ENCODE measurements at places on chromosomes 5 and 9.
A peak's percentile ranks its signal among the peaks of the same experiment; 100 is the strongest.

GRCh38 chr5:151413800-151414199 lies 33.6 kb upstream of the SLC36A1 start:
- no peak for DNase-seq

DNA sequence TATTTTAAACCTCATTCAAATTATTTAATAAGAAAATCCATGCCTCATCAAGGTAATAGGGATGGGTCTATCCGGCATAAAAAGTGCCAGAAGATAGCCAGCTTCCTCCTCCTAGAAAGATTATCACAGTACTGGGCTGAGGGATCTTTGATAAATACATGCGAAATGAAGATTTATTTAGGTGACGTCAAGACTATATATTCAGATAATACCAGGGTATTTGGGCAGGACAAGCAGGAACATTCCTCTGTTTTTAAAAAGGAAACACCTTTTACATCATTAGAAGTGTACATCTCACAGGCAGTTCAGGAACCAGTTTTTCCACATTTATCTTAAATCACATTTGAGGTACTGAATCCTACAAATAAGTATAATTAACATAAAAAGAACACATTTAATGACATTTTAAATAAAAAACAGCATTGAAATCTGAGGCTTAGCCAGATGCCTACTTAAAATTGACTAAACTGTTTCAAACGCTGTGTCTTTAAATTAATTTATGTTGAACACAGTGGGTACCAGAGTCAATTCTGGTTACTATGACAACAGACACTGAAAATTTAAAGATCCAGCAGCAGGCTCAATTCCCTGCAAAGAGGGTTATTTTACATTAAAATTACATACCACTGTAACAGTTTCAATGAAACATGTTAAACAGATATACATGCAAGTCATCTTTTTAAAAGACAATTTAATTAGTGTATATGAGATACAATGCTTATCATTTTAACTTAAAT lies 124.7 kb upstream of the SLCO6A1 start:
- DNase-seq, result no peak

DNA sequence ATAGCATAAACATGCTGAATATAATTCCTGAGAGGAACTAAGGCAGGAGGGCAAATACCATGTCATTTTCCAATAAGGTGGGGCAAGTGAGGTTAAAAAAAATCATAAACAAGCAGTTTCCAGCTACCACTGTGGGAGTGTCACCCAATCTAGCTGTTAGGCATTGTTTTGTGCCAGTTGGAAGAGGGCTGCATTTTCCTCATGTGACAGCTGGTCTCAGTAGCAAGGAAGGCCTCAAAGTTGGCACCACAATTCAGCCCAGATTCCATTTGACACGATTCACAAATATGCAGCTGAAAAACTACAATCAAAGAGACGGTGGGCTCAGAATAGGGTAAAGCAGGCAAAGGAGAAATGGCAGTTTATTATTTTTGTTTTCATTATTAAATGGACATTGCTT lies 636.1 kb downstream of the KIF4B start:
- DNase-seq, result no peak

DNA sequence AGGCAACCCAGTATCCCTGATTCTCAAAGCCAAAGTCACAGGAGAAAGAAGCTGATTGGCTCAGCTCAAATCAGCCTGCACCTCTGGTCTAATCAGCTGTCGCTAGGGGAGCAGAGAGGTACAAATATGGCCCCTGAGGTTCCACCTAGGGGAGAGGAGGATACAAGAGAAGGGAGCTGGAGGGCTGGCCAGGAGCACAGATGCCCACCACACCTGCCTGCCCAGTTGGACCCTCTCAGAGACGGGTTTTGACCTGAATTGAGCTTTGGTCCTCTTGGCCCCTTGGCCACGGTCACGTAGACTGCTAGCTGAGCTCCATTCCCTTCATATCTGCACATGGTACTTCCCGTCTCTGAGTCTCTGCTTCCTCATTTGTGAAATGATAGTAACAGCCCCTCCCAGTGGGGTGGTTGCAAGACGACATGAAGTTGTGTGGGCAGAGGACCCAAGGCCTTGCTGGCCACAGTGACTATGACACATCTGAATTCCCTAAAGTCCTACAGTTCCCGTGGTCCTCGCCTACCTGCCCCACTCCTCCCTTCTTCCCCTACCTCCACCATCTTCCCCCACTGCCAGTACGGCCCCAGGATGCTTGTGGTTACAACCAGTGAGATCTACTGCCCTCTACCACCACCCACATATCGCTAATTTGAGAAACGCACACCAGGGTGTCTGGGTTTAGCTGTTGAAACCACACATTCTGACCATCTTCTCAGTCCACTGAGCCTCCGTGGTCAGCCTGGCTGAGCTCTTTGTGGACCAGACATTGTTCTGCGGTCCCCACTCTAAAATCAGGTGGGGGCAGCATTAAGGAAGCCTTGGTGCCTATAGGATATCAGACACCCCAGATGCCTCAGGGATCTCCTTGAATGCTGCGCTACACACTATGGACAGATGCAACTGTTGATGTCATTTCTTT lies 60.3 kb upstream of the NEK6 start:
- no peak for DNase-seq

- no peak for DNase-seq
Measured at GRCh38 chr9:3177936-3178335, 334.0 kb upstream of the PUM3 start.

DNA sequence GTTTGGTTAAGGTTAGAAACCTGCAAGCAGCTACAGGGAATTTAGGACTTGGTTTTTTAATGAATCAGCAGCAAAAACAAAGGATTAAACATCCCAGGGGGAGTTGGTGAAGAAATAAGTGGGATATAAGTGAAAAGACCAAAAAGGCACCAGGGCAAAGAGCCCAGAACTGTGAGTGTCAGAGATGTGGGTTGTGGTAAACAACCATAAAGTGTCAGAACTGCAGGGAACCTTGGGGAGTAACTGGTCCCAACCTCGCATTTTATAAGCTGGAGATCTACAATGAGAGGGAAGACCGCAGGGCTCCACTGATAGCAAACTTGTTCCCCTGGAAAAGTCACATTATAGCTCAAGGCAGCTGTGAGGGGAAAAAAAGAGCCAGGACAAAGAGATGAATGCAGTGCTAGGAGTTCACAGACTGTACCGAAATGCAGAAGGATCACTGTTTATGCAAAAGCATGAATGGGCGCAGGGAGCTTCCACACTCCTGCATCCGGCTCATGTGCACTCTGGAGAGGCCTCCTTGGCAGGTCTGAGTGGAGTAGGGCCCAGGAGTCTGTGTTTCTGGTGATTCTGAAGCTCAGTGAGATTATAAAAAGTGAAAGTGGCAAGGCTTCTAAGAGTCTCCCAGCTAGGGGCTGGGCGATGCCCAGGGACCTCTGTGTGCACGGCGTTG lies 156.3 kb downstream of the GOLPH3 start:
- no peak for DNase-seq

DNA sequence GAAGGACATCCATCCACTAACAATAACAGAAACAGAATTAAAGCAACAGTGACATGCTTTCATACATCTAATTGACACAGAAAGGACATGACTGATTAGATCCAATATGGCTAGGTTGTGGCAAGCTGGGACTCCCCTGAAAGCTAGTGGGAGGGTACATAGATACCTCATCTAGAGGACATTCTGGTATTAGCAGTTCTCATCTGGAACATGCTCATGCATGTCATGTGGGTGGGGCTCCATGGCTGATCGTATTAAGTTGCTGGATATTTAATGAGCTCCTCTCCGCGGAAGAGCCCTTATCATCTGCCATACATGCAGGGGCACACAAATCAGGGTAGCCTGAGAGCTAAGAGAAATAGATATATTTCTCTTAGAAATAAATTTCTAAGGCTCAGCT lies 358.9 kb downstream of the ICE1 start:
- DNase-seq, result no peak

DNA sequence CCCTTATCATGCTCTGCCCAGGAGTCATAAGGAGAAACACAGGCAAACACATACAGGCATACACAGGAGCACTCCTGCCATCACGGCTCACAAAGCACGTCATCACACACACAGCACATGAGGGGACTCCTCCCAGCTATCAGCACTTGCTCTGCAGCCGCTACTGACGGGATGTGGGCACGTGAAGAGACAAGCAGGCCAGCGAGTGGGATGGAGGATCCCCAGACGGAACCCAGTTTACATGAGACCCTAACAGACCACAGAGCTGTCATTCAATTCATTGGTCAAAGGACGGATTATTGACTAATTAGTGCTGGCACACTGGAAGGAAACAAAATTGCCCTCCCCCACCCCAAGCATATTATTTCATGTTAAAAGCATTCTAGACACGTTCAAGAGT lies 53.6 kb downstream of the SEMA4D start:
- no peak for DNase-seq

DNA sequence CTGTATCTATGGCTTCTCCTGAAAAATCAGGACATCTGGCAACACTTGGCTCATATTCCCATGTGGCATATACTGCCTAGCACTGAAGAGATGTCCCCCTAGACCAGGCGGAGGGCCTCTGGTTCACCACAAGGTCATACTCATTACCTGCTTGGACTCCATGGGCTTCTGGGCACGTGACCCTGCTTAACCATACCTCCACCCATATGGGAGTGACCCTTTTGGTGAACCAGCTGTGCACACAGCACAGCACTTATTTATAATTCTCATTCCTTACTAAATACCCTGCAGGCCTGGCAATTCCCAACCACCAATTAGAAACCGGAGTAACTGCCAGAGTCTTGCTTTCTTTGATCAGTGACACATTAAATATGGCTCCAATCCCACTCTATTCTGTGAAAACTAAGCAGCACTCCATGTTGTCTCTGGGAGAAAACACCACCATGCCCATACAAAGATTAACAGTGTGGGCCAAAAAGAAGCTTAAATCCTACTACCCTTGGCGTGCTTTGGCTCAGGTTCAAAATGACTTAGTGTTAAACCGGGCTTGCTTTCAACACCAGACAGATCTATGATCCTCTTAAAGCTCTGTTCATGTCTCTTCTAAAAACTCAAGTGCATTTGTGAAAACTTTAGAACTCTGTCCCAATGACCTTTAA lies 57.7 kb downstream of the MTMR12 start:
- DNase-seq, result no peak

- no peak for DNase-seq
Measured at GRCh38 chr9:132046456-132046855, 33.2 kb downstream of the MED27 start.

DNA sequence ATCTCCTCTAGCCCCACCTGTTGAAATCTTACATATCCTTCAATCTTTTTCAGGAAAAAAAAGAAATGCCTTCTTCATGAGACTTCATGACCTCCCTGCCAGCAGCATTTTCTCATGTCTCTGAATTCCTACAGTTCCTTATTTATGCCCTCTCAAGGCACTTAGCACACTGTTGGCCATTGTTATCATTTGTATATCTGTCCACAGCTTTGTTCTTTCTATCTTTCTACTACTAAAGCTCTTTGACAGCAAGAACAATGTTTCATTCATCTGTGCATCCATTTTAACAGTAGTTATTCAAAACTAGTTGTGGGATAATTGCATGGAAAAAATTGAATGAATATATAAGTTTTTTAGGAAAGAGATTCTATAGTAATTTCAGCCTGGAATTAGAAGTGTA lies 20.9 kb upstream of the GZMA start:
- no peak for DNase-seq

- no peak for DNase-seq
Measured at GRCh38 chr9:119533504-119533903, 164.3 kb upstream of the BRINP1 start.

GRCh38 chr9:18077941-18078678 lies 395.8 kb upstream of the ADAMTSL1 start:
- DNase-seq, result no peak

DNA sequence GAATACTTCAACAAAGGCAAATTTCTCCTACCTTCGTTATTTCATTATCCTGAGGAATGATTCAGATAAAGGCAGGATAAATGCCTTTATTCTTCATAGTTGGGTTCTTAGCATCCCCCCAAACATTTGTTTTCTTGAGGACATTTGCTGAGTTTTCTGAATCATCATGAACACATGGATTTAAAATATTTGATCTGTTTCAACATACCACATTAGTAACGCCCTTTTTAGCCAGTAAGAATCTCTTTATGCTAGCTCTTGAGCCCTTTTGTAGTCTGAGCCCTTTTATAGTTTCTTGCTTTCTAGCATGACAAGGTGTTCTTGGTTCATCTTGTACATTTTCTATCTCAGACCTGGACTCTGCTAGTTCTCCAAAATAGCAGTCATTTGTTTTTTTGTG lies 27.9 kb downstream of the SKIC3 start:
- DNase-seq, result no peak

DNA sequence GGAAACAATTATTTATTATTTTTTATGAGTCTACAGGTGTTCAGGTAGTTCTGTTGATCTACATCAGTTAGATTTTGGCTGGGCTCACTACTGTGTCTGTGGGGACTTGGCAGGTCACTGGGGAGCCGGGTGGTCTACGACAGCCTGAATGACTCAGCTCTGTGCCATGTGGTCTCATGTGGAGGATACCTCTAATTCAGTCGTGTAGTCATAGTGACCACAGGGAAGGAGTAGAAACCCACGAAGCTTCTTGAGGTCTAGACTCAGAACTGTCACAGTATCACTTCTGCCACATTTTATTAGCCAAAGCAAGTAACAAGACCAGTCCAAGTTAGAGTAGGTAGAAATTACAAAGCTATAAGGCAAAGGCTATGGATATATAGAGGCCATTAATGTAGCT lies 64.7 kb upstream of the GRAMD2B start:
- peak; percentile 30 for DNase-seq

DNA sequence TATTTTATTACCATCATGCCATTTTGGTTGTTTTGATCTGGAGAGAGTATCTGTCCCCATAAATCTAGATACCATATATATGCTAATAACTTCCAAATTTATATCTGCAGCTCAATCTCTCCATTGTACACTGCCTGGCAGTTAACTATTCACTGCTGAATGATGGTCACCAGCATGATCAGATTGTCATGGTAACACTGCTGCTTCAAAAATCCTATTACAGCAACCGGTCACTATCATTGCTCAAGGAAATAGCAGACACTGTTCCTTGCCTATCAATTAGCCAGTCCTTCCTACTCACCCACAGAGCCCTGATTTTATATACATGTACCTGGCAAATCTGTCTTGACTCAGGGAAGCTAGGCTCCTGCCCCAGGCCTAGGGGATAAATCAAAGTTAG lies 11.5 kb downstream of the REEP5 start:
- DNase-seq, result no peak

DNA sequence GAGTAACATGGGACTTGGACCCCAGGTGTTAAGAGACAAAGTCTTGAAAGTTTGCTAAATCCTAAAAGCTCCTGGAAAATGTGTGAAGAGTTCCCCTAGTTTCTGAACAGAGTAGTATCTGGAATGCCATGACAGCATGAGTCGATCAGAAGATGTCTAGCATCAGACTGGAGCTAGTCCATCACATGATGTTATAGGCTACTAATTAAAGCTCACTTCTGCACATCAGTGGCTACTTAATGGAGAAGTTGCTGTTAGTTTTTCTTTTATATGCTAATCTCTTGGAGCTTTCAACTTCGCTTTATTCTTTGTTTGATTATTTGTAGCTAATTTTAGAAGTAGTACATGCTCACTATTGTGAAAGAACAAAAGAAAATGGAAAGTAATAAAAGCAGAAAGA lies 471.3 kb upstream of the KLF4 start:
- no peak for DNase-seq

DNA sequence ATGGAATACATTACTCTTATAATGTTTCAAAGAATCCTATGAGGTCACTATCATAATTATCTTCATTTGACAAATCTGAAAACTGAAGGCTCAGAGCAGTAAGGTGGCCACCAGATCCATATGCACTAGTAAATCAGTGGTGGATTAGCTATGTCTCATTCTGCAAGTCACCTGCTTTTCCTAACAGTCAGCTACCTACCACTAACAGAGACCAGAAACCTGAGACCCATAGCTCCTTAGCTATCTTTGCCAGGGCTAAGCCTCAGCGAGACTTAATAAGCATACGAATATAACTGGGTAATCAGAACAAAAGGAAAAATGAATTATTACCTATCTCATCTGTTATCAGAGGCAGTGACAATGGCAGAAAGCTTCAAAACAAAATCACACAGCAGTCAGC lies 118.7 kb downstream of the AUH start:
- no peak for DNase-seq
